ENCODE measurements at places on chromosomes 2 and 18.

GRCh38 chr2:233706720-233707119, 6.0 kb upstream of the UGT1A5 start:
- DNase-seq = no peak

- no peak for DNase-seq
Observed at GRCh38 chr2:205358351-205358815, 323.9 kb upstream of the NRP2 start.

- DNase-seq = no peak
Observed at GRCh38 chr18:20996418-20996817, 115.2 kb downstream of the ROCK1 start.

GRCh38 chr2:145119225-145119624, 599.3 kb upstream of the ZEB2 start:
- no peak for DNase-seq

- DNase-seq = no peak
Observed at GRCh38 chr18:53033128-53033527, 693.1 kb downstream of the DCC start.

DNA sequence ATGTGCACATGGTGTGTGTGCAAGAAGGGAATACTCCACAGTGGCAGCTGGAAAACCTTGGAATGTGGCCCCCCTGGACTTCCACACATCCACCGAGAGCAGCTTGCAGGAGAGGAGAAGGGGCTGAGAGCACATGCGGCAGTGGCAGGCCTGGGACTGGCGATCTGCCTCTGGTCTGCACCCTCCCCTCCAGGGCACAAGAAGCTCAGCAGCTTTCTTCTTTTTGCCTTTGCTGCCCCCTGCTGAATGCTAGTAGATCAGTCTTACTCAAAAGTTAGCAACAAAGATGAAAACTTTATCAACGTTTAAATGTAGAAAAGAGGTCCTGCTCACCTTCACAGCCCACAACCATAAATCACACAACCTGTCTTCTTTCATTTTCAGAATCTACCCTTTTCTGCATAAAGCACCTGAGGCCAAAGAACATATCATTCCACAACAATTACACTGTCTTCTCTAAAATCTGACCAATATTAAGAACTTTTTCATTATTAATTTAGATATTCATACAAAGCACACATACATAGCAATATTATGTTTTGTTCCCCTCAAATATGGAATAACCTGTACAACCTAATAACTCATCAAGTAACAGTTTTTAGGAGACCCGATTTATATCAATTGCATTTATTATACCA, 34.6 kb downstream of the TGFBRAP1 start:
- peak; percentile 33 for DNase-seq

All from C1 segment of cervical spinal cord (tissue), 14 donors.